Osteoblast (primary cell): ENCODE measurements at places on chromosomes 7 and 10. TPM values are rescaled to one million over a fixed set of nuclear protein-coding genes. Genes with fewer than 3 reads are reported as not detected.
A peak's percentile ranks its signal among the peaks of the same experiment; 100 is the strongest.

- DNase-seq, result peak; percentile 66
Measured at GRCh38 chr10:119343011-119343601, 135.7 kb downstream of the GRK5 start.

GRCh38 chr7:23371654-23372053, 72.5 kb downstream of the MALSU1 start:
- DNase-seq, result no peak

GRCh38 chr10:26593896-26594295, 103.6 kb upstream of the PDSS1 start:
- DNase-seq, result no peak

- no peak for DNase-seq
Measured at GRCh38 chr10:59865101-59865500, 41.3 kb downstream of the CCDC6 start.

DNA sequence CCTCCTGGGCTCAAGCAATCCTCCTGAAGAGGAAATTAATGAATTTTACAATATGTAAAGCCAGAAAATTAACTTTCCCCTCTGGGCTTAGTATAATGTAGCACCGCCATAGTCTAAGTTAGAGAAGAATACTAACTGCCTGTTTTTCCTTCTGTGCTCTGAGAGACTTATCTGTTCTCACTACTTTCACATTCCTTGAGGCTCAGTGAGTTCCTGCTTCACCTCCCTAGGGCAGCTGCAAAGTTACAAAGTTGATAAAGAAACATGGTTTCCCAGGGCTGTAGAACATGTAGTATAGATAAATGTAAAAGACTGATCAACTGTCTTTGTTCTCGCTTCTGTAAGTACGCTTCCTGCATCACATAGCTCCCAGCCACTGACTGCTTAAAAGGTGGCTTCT, 16.0 kb upstream of the OLAH start:
- peak; percentile 9 for DNase-seq

DNA sequence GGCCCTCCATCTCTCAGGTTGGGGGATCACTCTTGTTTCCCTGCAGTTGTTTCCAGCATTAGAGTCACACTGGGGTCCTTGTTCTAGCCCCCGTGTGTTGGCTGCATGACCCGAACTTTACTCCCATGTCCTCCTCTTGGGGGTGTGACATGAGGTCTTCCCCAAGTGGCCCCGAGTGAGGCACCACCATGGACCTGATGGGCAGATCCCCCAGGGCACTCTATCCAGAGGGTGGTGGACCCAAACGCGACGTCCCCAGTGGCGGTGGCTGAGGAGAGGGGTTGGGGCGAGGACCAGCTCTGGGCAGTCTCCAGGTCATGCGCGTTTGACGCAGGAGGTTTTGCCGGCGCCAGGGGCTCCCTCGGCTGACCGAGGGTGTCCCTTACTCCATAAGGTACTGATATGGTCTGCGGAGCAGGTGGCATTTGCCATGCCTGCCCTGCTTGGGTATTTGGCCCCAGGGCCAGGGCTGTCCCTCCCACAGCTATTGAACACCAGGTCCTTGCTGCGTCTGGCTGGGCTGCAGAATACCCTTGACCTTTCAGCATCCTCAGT, 131.9 kb downstream of the LHPP start:
- DNase-seq, result peak; percentile 70

- no peak for DNase-seq
Measured at GRCh38 chr10:106396192-106396591, 768.3 kb downstream of the SORCS1 start.

GRCh38 chr7:5177060-5177459, 13.0 kb upstream of the WIPI2 start:
- peak; percentile 96 for DNase-seq

DNA sequence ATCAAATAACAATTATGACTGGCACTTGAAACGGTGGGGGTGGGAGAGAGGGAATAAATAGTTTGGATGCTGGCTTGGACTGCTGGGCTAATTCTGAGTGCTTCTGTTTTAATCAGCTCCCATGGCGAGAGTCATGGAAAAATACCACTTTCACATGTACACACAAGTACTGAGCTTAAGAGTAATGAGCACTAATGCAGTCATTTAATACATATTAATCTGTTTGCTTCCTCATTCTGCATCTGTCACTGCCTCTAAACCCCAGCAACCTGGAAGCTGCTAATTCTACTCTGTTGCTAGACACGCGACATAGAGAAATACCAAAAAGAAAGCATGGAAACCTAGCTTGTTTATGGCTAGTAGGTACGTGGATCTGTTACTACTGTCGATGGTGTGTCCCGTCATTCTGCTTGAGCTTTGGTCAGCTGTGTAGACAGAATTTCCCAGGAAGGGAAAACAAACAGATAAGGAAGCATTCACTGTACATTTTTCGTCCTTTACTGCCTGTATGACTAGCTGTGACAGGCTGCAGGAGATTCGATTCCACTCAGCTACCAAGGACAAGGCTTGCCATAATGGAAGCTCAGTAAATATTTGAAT, 238.8 kb downstream of the BAMBI start:
- no peak for DNase-seq

- DNase-seq, result no peak
Measured at GRCh38 chr7:122067077-122067476, 77.0 kb downstream of the AASS start.

DNA sequence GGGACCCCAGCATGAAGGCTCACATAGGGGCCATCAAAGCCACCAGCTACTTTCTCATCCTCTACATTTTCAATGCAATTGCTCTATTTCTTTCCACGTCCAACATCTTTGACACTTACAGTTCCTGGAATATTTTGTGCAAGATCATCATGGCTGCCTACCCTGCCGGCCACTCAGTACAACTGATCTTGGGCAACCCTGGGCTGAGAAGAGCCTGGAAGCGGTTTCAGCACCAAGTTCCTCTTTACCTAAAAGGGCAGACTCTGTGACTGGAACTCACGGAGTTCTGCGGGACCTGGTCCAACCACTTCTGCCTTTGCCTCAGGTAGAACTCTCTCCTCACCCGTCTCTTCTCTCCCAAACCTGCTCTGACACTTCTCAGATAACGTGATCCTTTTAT, 945 bp downstream of the TAS2R40 start:
- DNase-seq, result no peak

GRCh38 chr7:91248996-91249395, 15.2 kb upstream of the FZD1 start:
- no peak for DNase-seq

GRCh38 chr7:135822376-135822775, 73.8 kb upstream of the FAM180A start:
- no peak for DNase-seq

- DNase-seq, result no peak
Measured at GRCh38 chr10:58087896-58088295, 179.8 kb downstream of the IPMK start.

DNA sequence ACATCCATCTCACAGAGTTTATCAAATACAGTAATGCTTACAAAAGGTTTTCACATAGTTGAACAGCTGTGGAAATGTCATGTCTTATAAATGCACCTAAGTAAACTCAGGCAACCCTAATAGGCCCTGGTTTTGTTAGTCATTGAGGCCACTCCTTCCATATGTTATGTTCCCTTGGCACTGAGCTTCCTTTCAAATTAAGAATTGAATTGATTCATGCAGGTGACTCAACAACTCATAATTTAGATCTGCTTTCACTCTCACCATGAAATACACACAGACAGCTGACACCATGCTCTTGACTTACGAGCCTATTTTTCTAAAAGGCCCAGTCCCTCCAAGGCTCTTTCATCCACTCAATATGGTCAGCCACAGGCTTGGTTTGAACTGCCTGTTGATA, 476.9 kb downstream of the KCNMA1 start:
- no peak for DNase-seq

GRCh38 chr7:157718303-157719007, 381.7 kb downstream of the DNAJB6 start:
- DNase-seq, result no peak

DNA sequence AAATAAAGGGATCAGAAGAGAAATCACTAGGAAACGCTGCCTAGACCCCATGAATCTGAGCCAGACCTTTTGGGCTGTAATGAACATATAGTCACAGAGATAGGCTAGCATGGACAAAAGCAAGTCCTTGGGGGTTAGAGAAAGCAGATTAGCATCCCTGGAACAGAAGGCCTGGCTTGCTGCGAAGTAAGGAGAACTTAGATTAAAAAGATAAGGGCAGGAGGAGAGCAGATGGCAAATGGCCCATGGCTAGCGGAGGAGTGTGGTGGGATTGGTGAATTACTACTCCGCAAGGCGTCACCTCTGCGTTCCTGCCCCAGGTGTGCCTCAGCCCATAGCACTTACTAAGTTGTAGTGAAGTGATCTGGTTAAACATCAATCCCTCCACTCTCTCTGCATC, 92.3 kb upstream of the ZNF438 start:
- no peak for DNase-seq

DNA sequence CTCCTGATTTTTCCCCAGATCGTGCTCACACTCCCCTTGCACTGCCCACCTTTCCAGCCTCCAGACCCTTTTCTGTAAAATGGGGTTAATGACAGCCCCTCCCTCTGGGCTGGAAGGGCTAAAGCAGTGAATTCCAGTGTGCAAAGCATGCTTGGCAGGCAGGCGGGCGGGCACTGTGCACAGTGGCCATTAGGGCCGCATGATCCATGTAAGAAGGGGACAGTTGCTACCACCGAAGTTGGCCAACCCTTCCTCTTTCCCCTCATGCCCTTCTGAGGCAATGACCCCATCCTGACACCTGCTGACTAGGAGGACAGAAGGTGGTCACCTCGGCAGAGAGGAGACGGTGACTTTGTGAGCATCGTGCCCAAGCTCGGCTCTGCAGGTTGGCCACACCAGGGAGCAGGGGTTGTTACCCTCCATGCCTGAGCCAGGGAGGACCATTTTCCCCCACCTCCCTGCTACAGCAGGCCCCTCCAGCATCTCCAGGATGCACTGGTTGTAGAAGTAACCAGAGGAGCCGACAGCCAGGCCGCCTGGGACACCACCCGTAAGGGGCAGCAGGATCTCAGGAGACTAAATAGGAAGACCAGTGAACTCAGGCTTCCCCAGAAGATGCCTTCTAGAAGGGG, 166.4 kb downstream of the SLIT1 start:
- DNase-seq, result peak; percentile 29

GRCh38 chr10:18252086-18252485, 111.9 kb downstream of the CACNB2 start:
- no peak for DNase-seq

DNA sequence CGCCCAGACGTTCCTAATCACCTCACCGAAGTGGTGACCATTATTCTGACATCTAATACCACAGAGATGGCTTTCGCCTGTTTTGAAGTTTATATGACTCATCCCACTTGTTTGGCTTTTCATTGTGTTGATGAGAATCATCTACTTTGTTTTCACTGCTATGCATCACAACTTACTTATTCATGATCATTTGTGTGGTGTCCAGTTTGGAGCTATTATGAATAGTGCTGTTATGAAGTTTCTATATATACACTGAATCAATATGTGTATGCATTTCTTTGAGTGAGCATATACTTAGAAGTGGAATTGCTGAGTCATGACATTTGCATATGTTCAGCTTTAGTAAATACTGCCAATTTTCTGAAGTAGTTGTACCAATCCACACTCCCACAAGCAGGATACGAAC, 38.6 kb upstream of the TNKS2 start:
- no peak for DNase-seq

- DNase-seq, result no peak
Measured at GRCh38 chr7:92244808-92245486, 767 bp downstream of the KRIT1 start.

- DNase-seq, result no peak
Measured at GRCh38 chr10:76887223-76888010, 750.2 kb downstream of the KCNMA1 start.

Gene ADRB1
- total RNA-seq, result not detected in 2 replicates

Gene GIMAP7
- total RNA-seq, result under 0.01 TPM in 1 of 2 replicates, not detected in the other

Gene MUC3A
- total RNA-seq, result not detected in 2 replicates

Gene MEOX2
- total RNA-seq, result 3.8 and 4.7 TPM in 2 replicates

Gene ZNF679
- total RNA-seq, result not detected in 2 replicates

Gene IMMP2L
- total RNA-seq, result 14.1 and 19.9 TPM in 2 replicates

Gene GIMAP1
- total RNA-seq, result not detected in 2 replicates

Gene ANKRD22
- under 0.01 TPM in 2 replicates for total RNA-seq

Gene RNF133
- 0.36 and 0.59 TPM in 2 replicates for total RNA-seq

Gene LRRC17
- 12.3 and 14.4 TPM in 2 replicates for total RNA-seq

Gene CUBN
- 0.88 and 1.1 TPM in 2 replicates for total RNA-seq

Gene VPS37D
- total RNA-seq, result 5.8 and 5.9 TPM in 2 replicates

Gene SVOPL
- under 0.01 TPM in 1 of 2 replicates, not detected in the other for total RNA-seq

Gene INTS1
- 53.0 and 66.2 TPM in 2 replicates for total RNA-seq

Gene KLF14
- not detected in 2 replicates for total RNA-seq

Gene PPP1R17
- not detected in 2 replicates for total RNA-seq
